ENCODE measurements at places on chromosomes 2 and 18. TPM values are rescaled to one million over a fixed set of nuclear protein-coding genes. Genes with fewer than 3 reads are reported as not detected.

DNA sequence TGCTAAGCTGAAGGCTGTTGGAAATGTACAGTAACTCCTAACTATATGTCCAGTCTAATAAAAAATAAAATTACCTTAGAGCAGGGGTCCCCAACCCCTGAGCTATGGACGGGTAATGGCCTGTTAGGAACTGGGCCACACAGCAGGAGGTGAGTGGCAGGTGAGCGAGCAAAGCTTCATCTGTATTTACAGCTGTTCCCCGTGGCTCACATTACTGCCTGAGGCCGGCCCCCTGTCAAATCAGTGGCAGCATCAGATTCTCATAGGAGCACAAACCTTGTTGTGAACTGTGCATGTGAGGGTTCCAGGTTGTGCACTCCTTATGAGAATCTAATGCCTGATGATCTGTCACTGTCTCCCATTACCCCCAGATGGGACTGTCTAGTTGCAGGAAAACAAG, 73.1 kb upstream of the CXCR4 start:
- H3K27ac ChIP-seq = no peak overlapping the region
- H3K27me3 ChIP-seq = no peaks in the 10 kb centered on the region
- H3K36me3 ChIP-seq = no peaks in the 10 kb centered on the region
- H3K4me3 ChIP-seq = no peak overlapping the region

GRCh38 chr18:53385889-53386288, 838.6 kb downstream of the MBD2 start:
- H3K36me3 ChIP-seq = no peaks in the 10 kb centered on the region
- no peaks in the 10 kb centered on the region for H3K27me3 ChIP-seq
- no peak overlapping the region for H3K27ac ChIP-seq
- DNase-seq = no peak

DNA sequence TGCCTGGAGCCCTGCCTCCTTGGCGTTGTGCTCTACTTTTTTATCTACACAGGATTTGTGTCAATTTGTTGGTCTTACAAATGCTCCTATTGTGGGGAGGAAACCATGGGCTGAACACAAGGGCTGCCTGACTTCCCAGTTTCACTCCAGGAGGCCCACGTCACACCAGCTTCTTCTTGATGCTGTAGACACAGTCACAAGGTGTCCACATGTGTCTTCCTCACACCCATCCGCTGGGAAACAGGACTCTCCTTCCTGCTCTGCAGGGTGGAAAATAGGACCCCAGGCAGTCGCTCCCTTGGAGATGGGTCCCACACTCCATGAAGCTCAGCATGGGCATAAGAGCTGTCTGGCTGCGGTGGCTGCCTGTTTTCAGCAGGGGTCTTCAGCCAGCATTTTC, 468.2 kb downstream of the EPHA4 start:
- no peaks in the 10 kb centered on the region for H3K4me1 ChIP-seq
- no peak for DNase-seq
- no peaks in the 10 kb centered on the region for H3K36me3 ChIP-seq
- H3K4me3 ChIP-seq = no peak overlapping the region
- no peak overlapping the region for H3K27ac ChIP-seq
- no peaks in the 10 kb centered on the region for H3K27me3 ChIP-seq

DNA sequence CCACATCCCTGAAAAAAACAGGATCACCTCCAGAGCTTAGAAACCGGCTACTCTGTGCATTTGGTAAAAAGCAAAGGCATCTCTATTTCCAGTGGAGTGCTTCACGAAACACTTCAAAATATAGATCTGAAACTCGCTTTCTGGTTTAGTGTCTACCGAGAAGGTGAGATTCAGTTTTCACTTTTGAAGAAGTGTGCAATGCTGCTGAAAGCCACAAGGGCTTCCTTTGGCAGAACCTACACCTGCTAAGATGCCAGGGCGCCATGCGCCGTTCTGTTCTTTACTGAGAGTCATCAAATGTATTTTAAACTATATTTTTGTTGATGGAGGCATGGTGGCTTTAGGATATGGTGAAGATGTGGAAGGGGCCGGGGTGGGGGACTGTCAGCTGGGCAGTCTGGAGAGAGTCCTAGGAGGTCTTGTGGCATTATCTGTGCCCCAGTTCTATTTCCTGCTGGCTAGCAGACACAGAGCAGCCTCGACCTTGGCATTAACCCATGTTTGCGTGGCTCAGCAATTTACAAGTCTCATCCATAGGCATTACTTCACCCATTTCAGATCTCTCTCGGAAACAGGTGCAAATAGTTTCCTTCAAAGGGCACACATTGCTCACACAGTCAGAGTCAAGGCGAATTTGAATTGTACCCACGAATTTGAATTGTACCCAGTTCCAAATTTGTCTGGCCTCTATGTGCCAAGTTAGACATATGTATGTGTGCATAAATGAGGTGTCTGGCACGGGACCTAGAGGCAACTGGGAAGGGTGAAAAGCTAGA, 46.7 kb upstream of the KCNF1 start:
- H3K4me1 ChIP-seq = no peaks in the 10 kb centered on the region

SLC11A1 gene
- total RNA-seq = 1.1 TPM

GRCh38 chr2:9771481-9772017, 71.7 kb upstream of the TAF1B start:
- no peak overlapping the region for H3K4me3 ChIP-seq
- no peak overlapping the region for H3K27ac ChIP-seq
- H3K27me3 ChIP-seq = no peaks in the 10 kb centered on the region

DNA sequence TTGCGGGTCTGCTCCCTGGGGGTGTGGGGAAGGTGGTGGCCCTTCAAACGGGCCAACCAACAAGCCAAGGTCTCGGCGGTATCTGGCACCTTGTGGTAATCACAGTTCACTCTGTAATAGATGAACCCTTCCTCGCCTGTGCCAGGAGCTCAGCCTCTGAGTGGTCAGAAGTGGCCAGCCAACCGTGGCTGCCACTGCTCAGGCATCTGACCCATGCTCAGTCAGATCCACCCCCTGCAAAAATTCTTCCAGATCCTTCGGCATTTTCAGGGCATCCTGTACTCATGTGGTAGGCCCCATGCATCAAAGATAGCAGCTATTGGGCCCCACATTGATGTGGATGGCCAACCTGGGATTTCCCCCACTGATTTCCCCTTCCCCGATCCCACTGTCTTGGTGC, 39.6 kb upstream of the SERPINE2 start:
- H3K4me1 ChIP-seq = no peaks in the 10 kb centered on the region
- DNase-seq = no peak
- H3K36me3 ChIP-seq = no peaks in the 10 kb centered on the region

DNA sequence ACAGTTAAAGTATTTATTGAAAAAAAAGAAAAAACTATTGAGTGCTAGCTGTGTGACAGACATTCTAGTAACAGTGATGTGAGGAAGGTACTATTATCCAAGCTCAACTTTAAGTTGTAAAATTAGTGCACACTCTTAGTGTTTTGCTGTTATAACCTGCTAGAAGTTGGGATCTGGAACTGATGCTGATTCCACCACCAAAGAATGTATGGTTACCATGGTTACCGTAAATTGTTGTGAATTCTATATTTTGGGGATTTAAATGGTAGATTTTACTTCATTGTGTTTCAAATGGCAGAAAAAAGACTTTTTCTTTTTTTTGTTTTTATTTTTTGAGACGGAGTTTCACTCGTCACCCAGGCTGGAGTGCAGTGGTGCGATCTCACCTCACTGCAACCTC, 5.3 kb downstream of the AGFG1 start:
- no peak overlapping the region for H3K4me3 ChIP-seq
- H3K27ac ChIP-seq = no peak overlapping the region
- H3K4me1 ChIP-seq = peaks cover 11% of the 10 kb centered on the region
- H3K36me3 ChIP-seq = no peaks in the 10 kb centered on the region
- DNase-seq = no peak

DNA sequence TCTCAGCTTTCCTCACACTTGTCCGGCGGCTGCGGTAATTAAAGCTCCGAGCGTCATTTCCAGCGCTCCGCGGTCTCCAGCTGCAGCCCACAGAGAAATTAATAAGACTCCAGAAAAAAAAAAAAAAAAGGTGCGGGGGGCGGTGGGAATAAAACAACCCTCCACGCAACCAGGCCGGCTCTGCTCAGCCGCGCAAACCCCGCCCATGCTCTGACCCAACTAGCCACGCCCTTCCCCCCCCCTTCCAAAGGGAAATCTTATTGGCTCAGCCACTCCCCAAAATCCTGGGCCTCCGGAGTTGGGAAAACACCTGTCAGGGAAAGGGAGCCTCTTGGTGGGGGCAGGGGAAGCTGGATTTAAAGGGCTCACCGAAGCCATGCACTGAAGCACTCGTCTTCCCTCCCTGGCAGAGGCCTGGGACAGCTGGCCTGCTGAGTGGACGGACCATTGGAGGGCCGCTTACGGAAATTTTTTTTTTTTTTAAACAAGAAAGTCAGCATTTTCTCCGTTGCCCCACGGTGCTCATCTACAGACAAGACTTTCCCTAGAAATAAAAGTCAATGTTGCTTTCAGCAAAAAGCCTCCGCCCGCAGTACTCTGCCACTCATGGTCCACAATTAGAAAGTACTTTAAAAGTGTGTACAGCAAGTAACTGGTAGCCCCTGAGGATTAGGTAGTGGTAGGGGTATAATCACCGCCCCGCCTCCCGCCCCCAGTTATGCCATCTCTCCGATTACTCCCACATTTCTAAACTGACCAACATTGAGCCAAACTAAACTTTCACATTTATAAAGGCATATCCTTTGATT, 674 bp upstream of the ERBB4 start:
- H3K36me3 ChIP-seq = no peaks in the 10 kb centered on the region
- no peaks in the 10 kb centered on the region for H3K4me1 ChIP-seq
- DNase-seq = peak; percentile 36
- H3K27ac ChIP-seq = no peak overlapping the region
- peak overlapping the region; percentile 40 for H3K4me3 ChIP-seq

- no peaks in the 10 kb centered on the region for H3K27me3 ChIP-seq
- H3K36me3 ChIP-seq = no peaks in the 10 kb centered on the region
These were observed 823.6 kb downstream of the GALR1 start for GRCh38 chr18:78073275-78073674.

DNA sequence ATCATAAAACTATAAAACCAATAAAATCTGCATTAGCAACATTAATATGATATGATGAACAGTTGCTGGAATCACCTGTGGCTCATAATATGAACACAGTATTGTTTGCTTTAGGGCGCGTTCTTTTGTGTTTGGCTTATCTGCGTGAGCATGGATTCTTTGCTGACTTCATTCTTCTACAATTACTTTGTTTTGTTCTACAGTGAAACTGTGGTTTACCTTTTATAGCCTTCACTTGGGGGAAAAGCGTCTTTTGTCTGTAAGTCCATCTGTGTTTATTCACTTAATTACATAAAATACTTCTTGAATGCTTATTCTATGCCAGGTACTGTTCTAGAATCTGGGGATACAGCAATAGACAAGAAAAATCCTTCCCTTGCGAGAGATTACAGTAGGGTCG, 74.0 kb upstream of the SEC11C start:
- H3K36me3 ChIP-seq = no peaks in the 10 kb centered on the region
- H3K4me3 ChIP-seq = no peak overlapping the region
- H3K27me3 ChIP-seq = no peaks in the 10 kb centered on the region
- no peak for DNase-seq
- no peaks in the 10 kb centered on the region for H3K4me1 ChIP-seq
- no peak overlapping the region for H3K27ac ChIP-seq

- H3K4me1 ChIP-seq = no peaks in the 10 kb centered on the region
- H3K36me3 ChIP-seq = no peaks in the 10 kb centered on the region
- DNase-seq = no peak
- no peak overlapping the region for H3K27ac ChIP-seq
- H3K4me3 ChIP-seq = no peak overlapping the region
These were observed 259.3 kb downstream of the PIEZO2 start for GRCh38 chr18:10890022-10890421.

DNA sequence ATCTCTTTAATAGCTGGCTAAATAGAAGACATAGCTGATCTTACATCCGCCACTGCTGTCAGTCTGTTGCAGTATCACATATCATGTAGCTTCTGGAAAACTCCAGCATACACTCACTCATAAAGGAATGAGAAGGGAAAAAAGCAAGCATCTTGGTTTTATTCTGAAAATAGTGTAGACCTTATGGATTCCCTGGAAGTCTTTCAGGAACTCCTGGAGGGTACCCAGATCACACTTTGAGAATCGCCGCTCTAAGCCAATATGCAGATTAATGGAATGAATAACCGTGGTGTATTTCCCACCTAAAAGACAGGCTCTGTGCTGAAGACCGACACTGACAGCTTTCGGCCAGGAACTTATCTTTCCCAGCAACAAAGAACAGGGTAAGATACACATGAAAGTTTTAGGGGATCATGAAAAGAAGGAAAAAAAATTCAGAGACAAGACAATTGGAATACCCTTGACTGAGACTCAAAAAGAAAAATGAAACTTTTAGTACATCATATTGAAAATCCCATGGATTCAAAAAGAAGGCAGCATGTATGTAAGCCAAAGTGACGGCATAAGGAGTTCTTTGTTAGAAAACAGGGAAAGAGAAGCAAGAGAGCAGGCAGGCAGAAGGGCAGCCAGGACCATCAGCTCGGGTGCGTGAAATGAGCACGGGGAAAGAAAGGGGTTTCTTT, 56.4 kb upstream of the SEC11C start:
- no peak overlapping the region for H3K4me3 ChIP-seq
- H3K4me1 ChIP-seq = no peaks in the 10 kb centered on the region
- no peak for DNase-seq
- H3K27ac ChIP-seq = no peak overlapping the region
- peaks cover 4% of the 10 kb centered on the region for H3K27me3 ChIP-seq

GRCh38 chr2:18870307-18870706, 280.9 kb upstream of the NT5C1B start:
- no peaks in the 10 kb centered on the region for H3K36me3 ChIP-seq
- DNase-seq = no peak
- H3K27me3 ChIP-seq = no peaks in the 10 kb centered on the region
- no peak overlapping the region for H3K27ac ChIP-seq
- no peaks in the 10 kb centered on the region for H3K4me1 ChIP-seq
- H3K4me3 ChIP-seq = no peak overlapping the region

GRCh38 chr2:238141541-238142318, 3.3 kb downstream of the KLHL30 start:
- H3K27me3 ChIP-seq = no peaks in the 10 kb centered on the region
- H3K36me3 ChIP-seq = no peaks in the 10 kb centered on the region
- H3K27ac ChIP-seq = no peak overlapping the region
- H3K4me3 ChIP-seq = no peak overlapping the region
- peak; percentile 94 for DNase-seq
- H3K4me1 ChIP-seq = peaks cover 7% of the 10 kb centered on the region

- no peaks in the 10 kb centered on the region for H3K4me1 ChIP-seq
- no peaks in the 10 kb centered on the region for H3K36me3 ChIP-seq
- H3K4me3 ChIP-seq = no peak overlapping the region
- H3K27ac ChIP-seq = no peak overlapping the region
These were observed 123.3 kb upstream of the CWC22 start for GRCh38 chr2:180130403-180130802.
